ENCODE measurements at places on chromosomes 1 and 21.

- no peak for DNase-seq
Observed at GRCh38 chr1:59025201-59025600, 241.4 kb upstream of the JUN start.

DNA sequence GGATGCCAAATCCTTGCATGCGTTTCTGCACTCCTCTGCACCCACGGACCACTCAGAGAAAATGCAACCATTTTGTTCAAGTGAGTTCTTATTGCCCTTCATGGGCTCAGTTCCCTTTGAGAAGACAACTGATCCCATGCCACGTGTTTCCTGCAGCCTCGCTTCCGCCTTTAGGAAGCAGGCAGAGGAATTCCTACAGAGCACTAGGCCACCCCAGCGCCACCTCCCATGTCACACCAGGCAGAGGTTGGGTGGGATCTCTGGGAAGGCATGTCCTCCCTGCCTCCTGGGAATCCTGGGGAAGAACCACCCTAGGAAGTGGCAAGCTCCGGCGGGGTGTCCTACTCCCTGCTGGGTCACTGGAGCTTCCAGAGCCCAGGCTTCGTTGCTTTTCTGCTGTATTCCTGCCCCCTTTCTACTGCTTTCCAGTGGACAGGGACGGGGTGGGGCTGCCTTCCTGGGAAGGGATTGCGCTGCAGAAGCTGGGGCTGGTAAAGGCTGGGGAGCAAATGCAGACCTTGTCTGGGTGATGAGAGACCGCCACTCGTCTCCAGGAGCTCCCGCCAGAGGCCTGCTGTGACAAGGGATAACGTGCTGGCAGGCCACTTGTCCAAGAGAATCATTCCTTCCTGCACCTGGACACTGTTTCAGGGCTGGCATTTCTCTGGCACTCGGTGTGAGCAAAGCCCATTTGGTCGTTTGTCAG, 478.2 kb upstream of the VAMP3 start:
- DNase-seq: no peak

DNA sequence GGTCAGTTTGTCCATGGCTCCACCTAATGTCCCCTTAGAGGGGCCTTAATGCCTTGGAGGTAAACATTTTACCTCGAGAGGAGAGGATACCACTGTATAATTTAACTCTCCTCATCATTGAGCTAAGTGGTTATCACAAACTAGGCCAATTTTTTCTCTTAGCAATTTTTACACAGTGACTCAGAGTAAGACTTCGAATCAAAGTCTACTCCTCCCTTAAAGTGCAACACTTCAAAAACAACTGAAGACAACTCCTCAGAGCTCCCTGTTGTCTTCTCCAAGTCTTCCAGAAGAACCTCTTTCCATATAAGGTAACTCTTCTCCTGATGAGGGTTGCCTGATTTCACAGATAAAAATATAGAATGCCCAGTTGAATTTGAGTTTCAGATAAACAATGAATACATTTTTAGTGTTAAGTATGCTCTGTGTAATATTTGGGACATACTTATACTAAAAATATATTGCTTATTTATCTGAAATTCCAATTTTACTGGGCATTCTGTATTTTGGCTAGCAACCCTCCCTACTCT, 4.9 kb upstream of the PTGFRN start:
- no peak for DNase-seq

DNA sequence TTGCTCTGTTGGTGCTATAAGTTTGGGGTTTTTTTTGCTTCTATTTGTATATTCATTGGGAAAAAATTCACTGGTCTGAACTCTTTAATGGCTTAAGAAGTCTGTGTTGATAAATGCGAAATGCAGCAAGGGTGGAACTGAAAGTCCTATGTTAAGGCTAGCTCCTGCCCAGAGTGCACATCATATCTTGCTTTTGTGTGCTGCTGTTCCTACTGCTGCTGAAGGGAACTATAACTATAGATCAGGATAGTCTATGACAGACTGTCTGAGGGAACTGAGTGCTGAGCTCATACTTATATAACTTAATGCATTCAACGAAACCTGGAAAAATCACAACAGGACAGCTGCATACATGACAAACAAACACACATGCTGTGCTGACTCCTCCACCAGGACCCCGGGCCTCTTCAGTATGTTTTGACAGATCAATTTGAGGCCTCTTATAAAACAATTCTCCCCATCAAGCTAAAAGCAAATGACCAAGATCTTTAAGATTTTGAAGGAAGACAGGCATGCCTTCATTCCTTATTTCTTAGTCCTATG, 1031.5 kb upstream of the ADGRL2 start:
- DNase-seq: no peak

DNA sequence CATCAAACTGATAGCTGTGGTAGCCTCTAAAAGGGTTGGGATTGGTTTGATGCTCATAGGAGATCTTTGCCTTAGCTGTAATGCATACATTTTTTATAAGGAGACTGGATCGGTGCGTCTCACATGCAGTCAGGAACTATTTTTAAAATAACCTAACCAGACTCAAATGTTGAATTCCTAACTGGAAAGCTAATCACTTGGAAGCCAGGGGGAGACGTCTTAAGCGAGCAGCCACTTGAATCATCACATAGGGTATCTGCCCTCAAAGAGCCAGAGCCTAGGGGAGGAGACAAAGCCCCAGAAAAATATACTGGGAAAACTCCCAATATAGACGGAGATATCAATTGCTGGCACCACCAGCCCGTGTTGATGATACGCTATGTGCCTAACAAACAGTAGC, 61.7 kb upstream of the PUM1 start:
- DNase-seq: no peak

DNA sequence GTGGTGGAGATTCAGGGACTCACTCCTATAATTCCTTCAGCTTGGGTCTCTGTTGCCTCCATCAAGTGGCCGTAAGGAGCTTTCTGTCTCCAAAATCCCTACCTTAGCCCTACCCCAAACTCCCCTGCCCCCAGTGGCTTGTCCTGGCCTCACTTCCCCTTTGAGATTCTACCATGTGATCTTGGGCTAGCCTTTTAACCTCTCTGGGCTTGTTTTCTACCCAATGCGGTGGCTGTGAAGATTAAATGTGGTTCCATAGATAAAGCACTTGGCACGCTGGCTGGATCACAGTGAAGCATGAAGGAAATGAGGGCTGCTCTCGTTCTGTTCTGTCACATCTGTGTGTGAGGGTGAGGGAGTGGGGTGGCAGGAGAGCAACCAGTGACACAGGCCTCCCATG, 43.6 kb downstream of the FAAH start:
- DNase-seq: no peak

DNA sequence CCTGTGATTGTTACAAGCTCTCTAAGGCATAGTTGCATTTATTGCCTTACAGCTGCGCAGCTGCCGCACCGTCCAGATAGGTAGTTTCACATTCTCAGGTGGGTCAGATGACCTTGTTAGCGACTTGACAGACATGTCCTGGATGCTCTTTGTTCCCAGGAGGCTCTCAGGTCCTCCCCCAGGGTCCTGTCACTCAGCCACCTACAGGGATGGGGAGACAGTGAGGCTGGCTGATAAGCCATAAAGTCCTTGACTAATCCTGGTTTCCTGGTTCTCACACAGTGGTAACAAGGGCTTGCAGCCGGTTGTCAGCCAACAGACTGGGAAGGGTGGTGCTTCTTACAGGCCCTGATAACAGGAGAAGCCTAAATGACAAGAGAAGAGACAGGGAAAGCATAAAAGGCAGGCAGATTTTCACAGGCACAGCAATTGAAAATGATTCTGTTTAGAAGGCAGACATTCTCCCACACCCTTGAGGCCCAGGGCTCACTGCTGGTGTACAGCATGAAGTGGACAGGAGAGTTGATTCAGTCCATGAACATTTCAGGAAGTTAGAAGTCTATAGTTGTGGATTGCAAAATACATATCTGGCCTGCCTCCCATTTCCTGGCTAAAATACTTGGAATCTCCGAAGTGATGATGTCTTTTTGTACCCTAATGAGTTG, 2.9 kb downstream of the ARF1 start:
- DNase-seq: no peak
